ENCODE measurements at places on chromosomes 7 and 10.

DNA sequence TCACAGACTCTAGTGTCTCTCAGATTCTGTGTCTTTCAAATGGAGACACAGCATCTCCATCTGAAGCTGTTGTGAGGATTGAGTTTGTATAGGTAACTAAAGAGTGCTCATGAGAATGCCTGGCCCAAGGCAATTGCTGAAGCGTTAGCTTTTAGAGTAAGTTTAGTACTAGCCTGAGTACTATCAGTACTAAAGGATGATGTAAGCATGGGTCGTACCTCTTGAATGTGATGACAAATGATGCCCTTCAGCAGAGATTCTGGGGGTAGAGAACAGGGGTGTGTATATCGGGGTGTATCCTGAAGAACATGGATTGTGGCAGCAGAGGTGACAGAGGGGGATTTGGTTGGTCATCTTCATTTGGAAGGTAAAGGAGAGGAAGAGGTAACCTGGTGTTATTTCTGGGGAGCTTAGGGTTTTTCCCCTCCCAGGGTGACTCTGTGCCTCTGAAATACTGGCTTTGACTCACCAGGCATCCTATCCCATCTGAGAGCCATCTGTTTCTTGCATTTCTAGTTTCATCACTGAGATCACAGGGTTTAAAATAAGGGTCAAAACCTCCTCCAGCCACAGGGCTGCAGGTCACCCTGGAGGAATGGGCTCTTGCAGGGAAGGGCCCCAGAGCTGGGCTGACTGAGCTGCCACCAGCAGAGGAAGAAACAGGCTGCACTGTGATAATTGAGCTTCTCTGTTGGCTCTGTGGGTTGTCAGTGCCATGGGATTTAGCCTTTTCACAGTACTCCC, 756.0 kb downstream of the KCNMA1 start:
- no peak for DNase-seq

DNA sequence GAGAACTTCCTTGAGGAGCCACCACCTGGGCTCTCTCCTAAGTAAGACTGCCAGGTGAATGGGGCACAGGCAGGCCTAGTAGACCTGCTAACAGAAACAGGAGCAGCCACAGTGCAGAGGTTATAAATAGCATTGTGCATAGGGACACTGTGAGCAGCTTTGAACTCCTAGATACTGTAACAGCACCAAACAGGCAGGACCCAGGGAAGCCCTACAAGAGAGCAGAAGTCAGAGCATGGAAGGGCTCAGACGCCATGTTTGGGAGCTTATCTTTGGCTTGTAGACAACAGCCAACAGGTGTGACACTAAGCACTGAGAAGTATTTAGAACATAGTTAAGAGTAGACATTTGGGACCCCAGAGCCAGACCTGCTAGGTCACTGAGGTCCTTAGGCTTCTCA, 14.5 kb downstream of the XRCC2 start:
- no peak for DNase-seq

GRCh38 chr10:130336617-130337304, 200.6 kb downstream of the GLRX3 start:
- DNase-seq = no peak

DNA sequence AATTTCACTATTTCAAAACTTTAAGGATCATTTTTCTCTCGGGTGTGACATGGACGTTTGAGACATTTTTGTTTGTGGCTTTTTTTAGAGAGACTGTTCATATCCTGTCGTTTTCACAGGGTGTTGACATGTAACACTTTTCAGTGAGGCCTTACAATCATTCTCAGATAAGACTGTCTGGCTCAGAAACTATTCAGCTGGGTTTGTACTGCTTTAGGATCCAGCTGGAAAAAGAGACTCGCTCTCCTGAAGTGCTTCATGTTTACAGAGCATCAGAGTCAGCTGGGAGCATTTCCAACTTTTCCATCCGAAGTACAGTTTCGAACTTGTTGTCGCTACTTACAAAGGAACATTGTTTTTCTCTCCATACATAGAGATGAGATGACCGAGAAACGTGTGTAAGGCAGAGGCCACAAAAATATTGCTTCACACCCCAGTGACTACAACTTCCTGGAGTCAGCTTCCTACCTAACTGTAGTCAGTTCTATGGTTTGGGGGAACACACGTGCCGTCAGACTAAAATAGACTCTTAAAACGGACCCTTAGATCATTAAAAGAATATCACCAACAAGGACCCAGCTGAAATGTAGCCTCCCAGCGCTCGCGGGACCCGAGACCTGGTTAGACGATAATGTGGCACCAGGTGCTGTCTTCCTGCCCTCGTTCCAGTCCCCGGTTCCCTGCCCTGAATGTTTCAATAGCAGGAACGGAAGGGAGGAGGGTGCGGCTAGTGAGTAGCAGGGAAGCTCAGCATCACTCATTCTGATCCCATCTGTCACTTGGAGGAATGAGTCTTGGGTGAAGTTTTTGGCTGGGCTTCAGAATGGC, 78.0 kb downstream of the MKI67 start:
- no peak for DNase-seq

DNA sequence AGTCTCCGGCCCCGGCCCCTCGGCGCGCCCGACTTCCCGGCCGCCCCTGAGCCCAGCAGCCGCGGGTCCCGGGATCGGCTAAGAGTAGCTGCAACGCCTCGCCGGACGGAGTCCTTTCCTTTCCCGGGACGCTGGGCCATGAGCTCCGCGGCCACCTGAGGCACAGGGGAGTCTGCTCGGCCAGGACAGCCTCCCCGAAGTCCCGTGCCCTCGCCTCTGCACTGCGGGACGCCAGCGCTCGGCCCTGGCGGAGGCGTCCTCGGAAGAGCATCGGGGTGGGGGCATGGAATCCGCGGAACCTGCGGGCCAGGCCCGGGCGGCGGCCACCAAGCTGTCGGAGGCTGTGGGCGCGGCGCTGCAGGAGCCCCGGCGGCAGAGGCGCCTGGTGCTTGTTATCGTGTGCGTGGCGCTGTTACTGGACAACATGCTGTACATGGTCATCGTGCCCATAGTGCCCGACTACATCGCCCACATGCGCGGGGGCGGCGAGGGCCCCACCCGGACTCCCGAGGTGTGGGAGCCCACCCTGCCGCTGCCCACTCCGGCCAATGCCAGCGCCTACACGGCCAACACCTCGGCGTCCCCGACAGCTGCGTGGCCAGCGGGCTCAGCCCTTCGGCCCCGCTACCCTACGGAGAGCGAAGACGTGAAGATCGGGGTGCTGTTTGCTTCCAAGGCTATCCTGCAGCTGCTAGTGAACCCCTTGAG, 502 bp downstream of the SLC18A3 start:
- no peak for DNase-seq

DNA sequence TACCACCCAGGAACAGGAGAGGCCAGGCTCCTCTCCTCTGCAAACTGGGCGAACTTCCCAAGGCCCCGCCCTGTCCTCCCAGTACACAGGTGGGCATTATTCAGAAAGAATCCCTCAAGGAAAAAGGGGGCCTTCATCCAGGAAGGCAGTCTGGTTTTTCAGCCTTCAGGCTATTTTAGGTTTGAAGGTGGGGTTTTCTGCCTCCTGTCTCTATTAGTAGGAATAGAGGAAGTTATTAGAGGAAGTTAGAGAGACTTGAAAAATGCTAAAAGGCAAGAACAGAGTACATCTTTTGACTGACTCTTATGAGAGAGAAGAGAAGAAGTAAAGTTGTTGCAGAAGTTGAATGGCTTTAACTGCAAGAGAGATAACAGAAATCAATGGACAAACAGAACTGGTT, 250.9 kb upstream of the SORCS1 start:
- no peak for DNase-seq

- DNase-seq = no peak
These were observed 64.7 kb downstream of the TCERG1L start for GRCh38 chr10:131246775-131247174.

Measured in activated T-helper 1 cell treated with anti-CD3 and anti-CD28 coated beads, Interleukin-2, amount 50 U/mL, for 16 hours (primary cell).